ENCODE measurements at places on chromosomes 5 and 9. TPM values are rescaled to one million over a fixed set of nuclear protein-coding genes. Genes with fewer than 3 reads are reported as not detected.
A peak's percentile ranks its signal among the peaks of the same experiment; 100 is the strongest.

SPATA31A3 gene
- total RNA-seq, result not detected

EPB41L4B gene
- total RNA-seq, result not detected

PLCXD3 gene
- total RNA-seq, result not detected

C9 gene
- not detected for total RNA-seq

GRCh38 chr5:103973669-103974068 lies 411.1 kb upstream of the NUDT12 start:
- no peak overlapping the region for H3K4me3 ChIP-seq
- no peaks in the 10 kb centered on the region for H3K36me3 ChIP-seq
- no peak overlapping the region for H3K27ac ChIP-seq
- no peaks in the 10 kb centered on the region for H3K4me1 ChIP-seq

DNA sequence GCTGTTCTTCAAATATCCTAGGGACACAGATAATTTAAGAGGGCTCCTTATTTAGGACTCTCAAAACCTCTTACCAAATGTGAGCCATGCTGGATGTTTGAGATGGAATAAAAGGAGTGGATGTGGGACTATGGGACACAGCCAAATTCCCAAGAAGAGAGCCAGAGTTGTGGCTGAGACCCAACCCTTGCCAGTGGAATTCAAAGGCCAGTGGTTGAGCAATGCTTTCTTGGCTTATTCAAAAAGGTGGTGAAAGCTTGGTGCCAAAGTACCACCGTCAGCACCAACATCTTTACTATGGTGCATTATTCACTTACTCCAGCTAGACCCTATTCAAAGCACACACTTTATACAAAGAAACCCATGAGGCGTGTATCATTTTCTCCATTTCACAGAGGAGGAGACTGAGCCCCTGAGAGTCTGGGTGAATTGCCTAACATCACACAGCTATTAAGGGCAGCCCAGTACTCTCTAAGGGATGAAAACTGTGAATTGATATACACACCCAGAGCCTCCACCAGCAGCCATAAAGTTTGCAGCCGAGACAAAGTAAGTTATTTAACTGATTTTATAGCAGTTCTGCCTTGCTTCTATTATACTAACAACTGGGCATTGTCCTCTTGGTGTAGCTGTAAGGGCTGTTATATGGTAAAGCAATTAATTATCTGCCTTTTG lies 391.7 kb downstream of the ACTL7B start:
- H3K27ac ChIP-seq, result no peak overlapping the region
- H3K4me3 ChIP-seq, result no peak overlapping the region
- no peaks in the 10 kb centered on the region for H3K36me3 ChIP-seq
- H3K27me3 ChIP-seq, result no peaks in the 10 kb centered on the region
- DNase-seq, result no peak
- H3K4me1 ChIP-seq, result no peaks in the 10 kb centered on the region

- H3K4me3 ChIP-seq, result no peak overlapping the region
- H3K27ac ChIP-seq, result no peak overlapping the region
- H3K36me3 ChIP-seq, result no peaks in the 10 kb centered on the region
Measured at GRCh38 chr9:84366683-84367082, 26.1 kb upstream of the SLC28A3 start.

- no peaks in the 10 kb centered on the region for H3K4me1 ChIP-seq
- no peak for DNase-seq
- no peaks in the 10 kb centered on the region for H3K27me3 ChIP-seq
Measured at GRCh38 chr5:166365164-166365563, 1926.3 kb upstream of the WWC1 start.

- no peak overlapping the region for H3K27ac ChIP-seq
- no peak for DNase-seq
- peak overlapping the region; percentile 13 for H3K4me3 ChIP-seq
- no peaks in the 10 kb centered on the region for H3K27me3 ChIP-seq
- H3K36me3 ChIP-seq, result peaks cover 88% of the 10 kb centered on the region
Measured at GRCh38 chr9:95481000-95481399, 35.8 kb downstream of the PTCH1 start.

GRCh38 chr9:86955561-86955960 lies 8.3 kb upstream of the GAS1 start:
- H3K36me3 ChIP-seq, result no peaks in the 10 kb centered on the region
- no peak overlapping the region for H3K27ac ChIP-seq
- peaks cover 9% of the 10 kb centered on the region for H3K27me3 ChIP-seq
- no peak overlapping the region for H3K4me3 ChIP-seq

DNA sequence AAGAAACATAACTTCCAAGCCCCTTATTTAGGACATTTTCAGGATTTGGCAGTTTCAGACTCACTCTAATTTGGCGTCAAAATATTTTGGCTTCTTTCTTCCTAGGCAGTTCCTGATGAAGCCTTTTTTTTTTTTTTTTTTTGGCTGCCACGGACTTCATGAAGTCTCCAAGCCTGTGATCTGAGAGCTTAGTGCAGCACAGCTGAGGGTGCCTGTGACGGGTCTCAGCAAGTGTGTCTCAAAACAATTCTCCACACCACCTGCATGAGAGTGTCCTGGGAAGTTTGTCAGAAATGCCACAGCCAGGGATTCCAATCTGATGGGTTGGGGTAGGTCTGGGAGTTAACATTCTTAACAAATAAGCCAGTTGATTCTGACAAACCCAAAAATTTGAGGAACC lies 6.0 kb upstream of the ESM1 start:
- no peaks in the 10 kb centered on the region for H3K36me3 ChIP-seq
- DNase-seq, result no peak
- no peak overlapping the region for H3K27ac ChIP-seq
